ENCODE measurements at places on chromosomes 12 and 14.

GRCh38 chr14:90810806-90811205 lies 5.4 kb downstream of the TTC7B start:
- DNase-seq = no peak

DNA sequence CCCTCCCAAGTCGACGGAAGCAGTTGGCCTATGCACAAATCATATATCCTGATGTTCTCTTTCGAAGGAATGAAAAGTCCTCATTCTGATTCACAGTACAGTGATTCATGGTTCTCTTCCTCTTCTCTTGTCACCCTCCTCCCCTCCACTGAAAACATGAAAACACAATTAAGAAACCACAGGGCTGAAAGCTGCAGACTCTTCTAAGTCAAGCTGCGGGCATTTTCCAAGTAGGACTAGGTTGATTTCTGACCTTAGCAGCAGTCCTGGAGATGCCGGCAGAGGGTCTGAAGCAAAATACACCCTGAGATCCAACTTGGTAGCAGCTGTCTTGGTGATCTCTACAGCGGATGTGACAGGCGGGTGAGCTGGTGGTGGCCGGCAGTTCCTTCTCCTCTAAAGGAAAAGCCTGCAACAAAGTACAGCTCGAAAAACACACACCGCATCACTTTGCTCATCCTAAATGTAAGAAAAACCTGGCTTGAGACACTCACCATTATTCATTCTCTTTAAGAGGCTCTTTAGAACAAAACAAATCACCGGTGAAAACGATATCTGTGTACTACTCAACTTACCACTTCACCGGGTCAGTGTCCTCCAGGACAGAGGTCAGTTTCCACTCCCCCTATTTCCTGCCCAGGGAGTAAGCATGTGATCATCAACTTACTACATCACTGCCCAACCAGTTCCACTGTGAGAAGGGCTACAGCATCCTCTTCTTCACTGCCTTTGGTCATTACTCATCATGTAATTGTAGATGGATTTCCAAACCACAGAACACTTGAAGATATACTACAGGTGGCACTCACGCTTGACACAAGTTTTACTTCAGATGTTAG lies 6.0 kb downstream of the TMCC3 start:
- DNase-seq = no peak

DNA sequence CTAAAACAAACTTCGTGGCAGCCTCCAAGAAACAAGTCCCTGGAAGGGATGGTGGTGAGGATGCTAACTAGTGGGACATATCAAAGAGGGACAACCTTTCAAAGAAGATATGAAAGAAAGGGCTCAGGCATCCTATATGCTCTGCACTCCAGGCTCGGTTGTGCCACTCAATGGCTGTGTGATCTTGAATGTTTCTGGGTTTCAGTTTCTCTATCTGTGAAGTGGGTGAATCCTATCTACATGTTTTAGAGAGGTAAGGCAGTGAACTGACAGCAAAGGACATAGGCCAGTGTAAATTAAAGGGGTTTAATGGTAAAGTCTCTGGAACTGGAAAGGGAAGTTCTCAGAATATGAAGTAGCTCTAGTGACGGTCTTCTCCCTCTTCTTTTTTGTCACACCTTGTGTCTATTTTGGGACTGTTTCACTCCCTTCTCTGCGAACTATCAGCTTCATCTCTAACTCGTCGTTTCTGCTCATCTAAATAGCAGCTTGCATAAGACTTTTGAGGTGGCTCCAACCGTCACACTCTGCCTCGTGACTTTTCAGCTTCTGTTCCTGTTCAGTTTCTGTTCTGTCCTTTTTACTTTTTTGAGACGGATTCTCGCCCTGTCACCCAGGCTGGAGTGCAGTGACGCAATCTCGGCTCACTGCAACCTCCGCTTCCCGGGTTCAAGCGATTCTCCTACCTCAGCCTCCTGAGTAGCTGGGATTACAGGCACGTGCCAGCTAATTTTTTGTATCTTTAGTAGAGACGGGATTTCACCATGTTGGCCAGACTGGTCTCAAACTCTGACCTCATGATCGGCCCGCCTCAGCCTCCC lies 273.6 kb downstream of the SUDS3 start:
- DNase-seq = no peak

- peak; percentile 29 for DNase-seq
Measured at GRCh38 chr12:62934239-62934798, 631 bp downstream of the PPM1H start.

Measured in neuronal stem cell (in vitro differentiated cells).